SK-N-SH (cell line): ENCODE measurements at places on chromosomes 6 and 20.
A peak's percentile ranks its signal among the peaks of the same experiment; 100 is the strongest.

DNA sequence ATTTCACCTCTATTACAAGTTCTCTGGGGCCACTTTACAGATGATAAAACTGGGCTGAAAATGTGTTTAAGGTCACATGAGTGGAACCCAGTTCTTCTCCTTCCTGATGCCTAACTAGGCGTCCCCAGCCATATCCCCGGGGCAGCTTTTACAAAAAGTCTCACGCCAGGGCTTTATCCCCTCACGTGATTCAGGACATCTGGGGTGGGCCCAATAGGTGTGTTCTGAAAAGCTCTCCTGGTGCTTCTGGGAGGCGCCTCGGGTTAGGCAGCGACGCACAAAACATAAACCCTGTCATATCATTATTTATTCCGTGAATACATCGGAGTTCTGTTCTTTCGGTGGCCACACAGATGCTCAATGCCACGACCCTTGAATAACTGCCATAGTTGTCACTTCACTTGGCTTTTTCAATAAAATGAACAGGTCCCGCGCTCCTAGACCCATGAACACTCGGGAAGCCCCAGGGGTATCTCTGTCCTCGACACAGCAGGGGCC is 32.1 kb downstream of the SF3B5 start:
- DNase-seq, result no peak

- no peak for DNase-seq
Observed at GRCh38 chr6:85404564-85405174, 45.2 kb upstream of the NT5E start.

DNA sequence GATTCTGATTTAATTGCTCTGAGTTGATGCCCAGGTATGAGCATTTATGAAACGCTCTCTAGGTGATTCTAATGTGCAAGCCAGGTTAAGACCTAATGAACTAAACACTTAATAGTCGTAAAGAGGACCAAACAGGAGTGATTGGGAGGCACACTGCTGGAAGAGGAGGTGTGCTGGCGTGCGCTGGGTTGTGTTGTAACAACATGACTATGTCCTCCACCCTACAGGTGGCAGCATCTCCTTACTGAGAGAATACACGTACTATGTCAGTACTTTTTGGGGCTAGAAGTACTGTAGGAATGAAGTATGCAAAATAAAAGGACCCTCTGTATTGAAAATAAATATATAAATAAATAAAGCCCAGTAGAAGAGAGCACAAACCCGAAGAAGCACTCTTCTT is 11.9 kb downstream of the C6orf89 start:
- DNase-seq, result peak; percentile 14

DNA sequence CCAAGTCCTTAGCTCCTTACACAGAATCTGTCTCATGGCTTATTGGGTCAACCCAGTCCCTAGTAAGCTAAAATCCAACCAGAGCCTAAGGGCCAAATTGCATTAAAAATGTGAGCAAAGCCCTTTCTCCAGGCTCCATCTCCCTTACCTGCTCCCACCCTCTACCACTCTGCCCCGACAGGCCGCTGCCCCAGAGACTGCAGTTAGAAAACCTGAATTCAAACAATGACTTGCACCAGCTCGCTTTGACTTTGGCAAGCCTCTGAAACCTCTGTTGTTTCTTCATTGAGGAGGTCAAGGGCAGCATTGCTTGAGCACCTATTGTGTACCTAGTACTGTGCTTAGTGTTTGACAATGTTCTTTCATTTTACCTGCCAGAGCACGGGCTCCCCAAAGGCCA is 188.1 kb upstream of the PMEPA1 start:
- no peak for DNase-seq

- DNase-seq, result no peak
Observed at GRCh38 chr6:110606151-110606550, 129.7 kb upstream of the SLC22A16 start.

GRCh38 chr6:66496659-66497058 is 789.6 kb upstream of the EYS start:
- DNase-seq, result no peak

- no peak for DNase-seq
Observed at GRCh38 chr20:48065833-48066232, 280.6 kb upstream of the SULF2 start.

DNA sequence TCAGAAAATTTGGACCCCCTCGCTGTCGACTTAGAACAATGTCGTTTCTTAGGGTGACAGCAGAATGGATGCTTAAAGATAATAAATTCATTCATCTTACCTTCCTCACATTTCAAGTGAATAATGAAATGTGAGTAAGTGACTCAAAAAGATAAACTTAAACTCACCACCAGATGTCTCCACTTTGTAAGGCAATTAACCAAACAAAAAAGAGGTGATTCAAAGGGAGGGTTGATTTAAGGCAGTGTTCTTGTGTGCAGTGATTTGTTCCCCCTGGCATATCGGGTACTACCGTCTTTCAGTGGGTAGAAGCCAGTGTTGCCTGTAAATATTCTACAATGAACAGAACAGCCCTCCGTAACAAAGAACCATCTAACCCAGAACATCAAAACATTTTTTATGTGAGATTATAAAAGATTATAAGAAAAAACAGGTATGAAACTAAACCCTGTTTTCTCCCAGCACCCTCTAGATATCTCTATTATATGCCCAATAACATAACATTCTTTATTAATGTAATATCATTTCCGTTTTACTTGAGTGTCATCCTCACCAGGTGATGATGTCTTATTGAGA is 589.7 kb downstream of the CBLN4 start:
- DNase-seq, result peak; percentile 45
